Diencephalon (tissue), 1 donor: ENCODE measurements at places on chromosomes 2 and 18. TPM values are rescaled to one million over a fixed set of nuclear protein-coding genes. Genes with fewer than 3 reads are reported as not detected.

The PTPRN gene
- 66.9 TPM for total RNA-seq

The MORN2 gene
- 28.8 TPM for total RNA-seq

The HOXD8 gene
- total RNA-seq: not detected

The IL1RL1 gene
- 0.69 TPM for total RNA-seq

The SERPINB3 gene
- not detected for total RNA-seq

The UBXN4 gene
- 81.4 TPM for total RNA-seq

The CCDC74B gene
- total RNA-seq: 9.2 TPM

The DLGAP1 gene
- 47.3 TPM for total RNA-seq

The BOLL gene
- 1.4 TPM for total RNA-seq

The SP5 gene
- total RNA-seq: 2.3 TPM

The MPP4 gene
- total RNA-seq: 0.23 TPM

The CYRIA gene
- 79.6 TPM for total RNA-seq

The SERPINB4 gene
- not detected for total RNA-seq

The CCDC102B gene
- total RNA-seq: 21.2 TPM

The CXCR1 gene
- not detected for total RNA-seq

The BCL11A gene
- total RNA-seq: 71.5 TPM

The COL4A3 gene
- 1.8 TPM for total RNA-seq

The DNPEP gene
- total RNA-seq: 21.0 TPM

The PPP1R1C gene
- 3.9 TPM for total RNA-seq

The RAPGEF4 gene
- total RNA-seq: 60.7 TPM

The GAL3ST2 gene
- total RNA-seq: 0.69 TPM

The DNMT3A gene
- 90.4 TPM for total RNA-seq

The NFU1 gene
- 60.9 TPM for total RNA-seq

The UCN gene
- total RNA-seq: 0.92 TPM

The HSBP1L1 gene
- total RNA-seq: 3.2 TPM

The UGT1A10 gene
- not detected for total RNA-seq

The IL36G gene
- total RNA-seq: not detected

The SIGLEC15 gene
- not detected for total RNA-seq

The STARD6 gene
- not detected for total RNA-seq

The TFCP2L1 gene
- 0.69 TPM for total RNA-seq

The ERLEC1 gene
- 64.4 TPM for total RNA-seq

The ARHGAP15 gene
- 3.2 TPM for total RNA-seq

The FLACC1 gene
- 3.7 TPM for total RNA-seq

The PARD3B gene
- 16.8 TPM for total RNA-seq

The VWC2L gene
- total RNA-seq: 30.0 TPM

The ZCCHC2 gene
- 15.5 TPM for total RNA-seq

The PAX8 gene
- total RNA-seq: 0.69 TPM

The CNDP1 gene
- total RNA-seq: 0.23 TPM

The PRKAG3 gene
- total RNA-seq: not detected

The SEPTIN10 gene
- 80.5 TPM for total RNA-seq
